ENCODE measurements at places on chromosomes 4 and X.

DNA sequence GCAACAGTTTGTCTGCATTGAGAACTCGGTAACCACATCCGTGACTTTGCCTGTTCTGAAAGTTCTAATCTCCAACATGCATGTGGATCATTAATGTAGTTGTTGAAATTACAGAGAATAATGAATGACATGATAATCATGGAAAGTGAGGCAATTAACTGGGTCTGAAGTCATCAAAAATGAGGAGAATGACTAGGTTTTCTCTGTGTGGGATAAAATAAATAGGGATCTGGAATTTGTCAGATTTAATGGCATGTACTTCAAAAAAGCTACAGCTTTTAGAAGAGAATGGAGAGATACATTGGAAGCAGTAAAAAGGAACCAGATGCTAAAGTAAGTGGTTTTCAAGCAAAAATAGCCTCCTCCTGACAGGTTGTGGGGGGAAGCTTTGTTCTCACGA lies 59.3 kb downstream of the AFM start:
- DNase-seq: no peak

DNA sequence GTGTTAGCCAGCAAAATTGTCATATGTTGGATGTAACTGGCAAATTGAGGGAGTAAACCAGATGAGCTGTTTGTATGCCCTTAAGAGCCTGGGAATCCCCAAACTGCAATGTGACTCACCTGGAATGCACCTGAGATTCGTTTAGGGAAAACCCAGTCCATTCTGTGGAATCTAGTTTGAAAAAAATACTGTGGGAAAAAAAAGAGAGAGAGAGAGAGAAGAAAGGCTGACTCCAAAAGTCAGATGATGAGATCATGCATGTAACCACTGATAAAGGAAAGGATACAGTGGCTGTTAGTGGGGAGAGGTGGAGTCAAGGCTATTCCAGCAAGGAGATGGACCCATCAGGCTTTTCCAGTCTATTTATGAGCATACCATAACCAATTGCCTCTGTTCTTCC lies 48.5 kb downstream of the SLC9A7 start:
- peak; percentile 66 for DNase-seq

GRCh38 chr4:2944091-2944482 lies 19.1 kb downstream of the NOP14 start:
- DNase-seq: no peak

DNA sequence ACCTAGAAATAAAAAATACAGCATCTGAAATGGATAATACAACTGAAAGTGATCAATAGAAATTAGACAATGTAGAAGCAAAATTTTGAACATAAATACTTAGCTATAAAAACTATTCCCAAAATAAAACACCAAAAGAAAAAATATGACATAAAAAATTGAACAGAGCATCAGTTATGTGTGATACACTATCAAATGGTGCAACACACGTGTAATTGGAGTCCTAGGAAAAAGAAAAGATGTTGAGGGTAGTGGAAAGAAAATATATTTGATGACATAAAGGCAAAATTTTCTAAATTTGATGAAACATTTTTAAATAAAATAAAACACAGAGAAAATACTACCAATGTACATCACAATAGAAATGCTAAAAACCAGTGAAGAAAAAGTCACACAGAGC lies 63.1 kb downstream of the NPY2R start:
- no peak for DNase-seq

- DNase-seq: no peak
These were observed 75.5 kb upstream of the SLC39A8 start for GRCh38 chr4:102420563-102421398.

DNA sequence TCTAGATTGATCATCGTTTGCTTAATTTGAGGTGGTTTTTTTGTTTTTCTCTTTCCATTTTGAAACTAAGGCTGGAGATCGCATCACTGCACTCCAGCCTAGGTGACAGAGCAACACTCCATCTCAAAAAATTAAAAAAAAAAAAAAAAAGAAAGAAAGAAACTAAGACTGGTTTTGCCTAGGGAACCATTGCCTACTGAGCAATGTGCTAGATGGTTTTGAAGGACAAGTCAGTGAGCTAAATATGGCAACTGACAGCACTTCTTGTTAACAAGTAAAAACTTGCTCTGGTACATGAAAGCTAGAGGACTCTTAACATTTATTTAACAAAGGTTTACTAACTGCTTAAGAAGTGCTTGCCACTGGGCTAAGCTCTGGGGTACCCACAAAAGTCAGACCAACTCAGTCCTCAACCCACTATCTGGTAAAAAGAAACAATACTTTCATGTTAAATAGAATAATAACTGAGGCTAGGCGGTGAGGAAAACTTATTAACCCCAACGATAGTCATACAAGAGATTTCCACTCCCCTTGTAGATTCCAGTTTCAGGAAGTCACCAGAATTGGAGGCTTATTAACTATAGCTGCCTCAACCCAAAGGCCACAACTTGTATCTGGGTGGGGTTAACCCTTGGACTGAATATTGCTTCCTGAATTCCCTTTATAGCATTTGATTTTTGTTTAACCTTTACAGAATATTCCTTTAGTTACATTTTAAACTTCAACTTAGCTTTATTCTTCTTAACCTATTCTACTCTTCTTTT lies 111.6 kb downstream of the FRYL start:
- peak; percentile 43 for DNase-seq

GRCh38 chrX:4690521-4690920 lies 977.1 kb upstream of the PRKX start:
- no peak for DNase-seq

Data from epithelial cell of prostate (primary cell).